ENCODE measurements at places on chromosomes 4 and X.

DNA sequence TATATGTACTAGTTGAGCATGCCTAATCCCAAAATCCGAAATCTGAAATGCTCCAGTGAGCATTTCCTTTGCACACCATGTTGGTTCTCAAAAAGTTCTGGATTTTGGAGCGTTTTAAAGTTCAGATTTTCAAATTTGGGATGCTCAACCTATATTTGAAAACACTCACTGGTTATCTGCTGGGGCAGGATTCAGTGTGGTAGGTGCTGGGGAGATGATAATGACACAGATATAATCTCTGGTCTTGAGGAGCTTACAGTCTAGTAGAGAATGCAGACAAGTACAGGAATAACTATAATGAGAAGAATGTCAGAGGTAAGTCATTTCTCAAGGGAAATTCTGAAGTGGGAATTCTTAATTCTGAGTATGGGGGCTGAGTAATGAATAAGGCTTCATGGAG is 59.4 kb upstream of the CITED1 start:
- no peak for DNase-seq

DNA sequence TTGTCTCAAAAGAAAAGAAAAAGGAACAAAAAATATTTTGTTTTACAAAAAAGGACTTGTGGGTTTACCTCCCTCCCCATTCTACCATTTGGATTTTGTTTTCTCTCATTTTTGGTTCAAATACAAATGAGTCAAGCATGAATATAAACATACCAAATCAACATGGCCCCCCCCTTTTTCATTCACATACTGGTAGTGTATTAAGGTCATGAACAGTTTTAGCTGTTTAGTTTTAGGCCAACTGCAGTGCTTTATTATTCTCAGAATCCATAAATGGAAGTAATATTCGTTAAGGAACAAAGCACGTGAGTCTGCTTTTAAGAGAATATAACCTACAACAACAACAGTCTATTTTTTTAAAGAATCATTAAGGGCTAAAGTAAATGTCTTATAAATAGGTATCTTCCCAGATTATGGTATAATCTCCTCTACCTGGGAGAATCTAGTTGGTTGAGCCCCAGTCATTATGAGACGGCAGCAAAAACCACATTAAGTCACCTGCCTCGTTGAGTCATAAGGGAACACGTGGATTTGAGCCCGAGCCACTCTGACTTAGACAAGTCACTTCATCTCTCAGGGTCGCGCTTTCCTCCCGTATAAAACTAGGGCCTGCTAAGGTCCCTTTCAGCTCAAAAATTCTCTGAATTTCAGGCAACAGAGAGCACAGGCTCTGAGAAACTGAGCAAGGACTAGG is 26.7 kb downstream of the BCLAF3 start:
- DNase-seq: no peak

DNA sequence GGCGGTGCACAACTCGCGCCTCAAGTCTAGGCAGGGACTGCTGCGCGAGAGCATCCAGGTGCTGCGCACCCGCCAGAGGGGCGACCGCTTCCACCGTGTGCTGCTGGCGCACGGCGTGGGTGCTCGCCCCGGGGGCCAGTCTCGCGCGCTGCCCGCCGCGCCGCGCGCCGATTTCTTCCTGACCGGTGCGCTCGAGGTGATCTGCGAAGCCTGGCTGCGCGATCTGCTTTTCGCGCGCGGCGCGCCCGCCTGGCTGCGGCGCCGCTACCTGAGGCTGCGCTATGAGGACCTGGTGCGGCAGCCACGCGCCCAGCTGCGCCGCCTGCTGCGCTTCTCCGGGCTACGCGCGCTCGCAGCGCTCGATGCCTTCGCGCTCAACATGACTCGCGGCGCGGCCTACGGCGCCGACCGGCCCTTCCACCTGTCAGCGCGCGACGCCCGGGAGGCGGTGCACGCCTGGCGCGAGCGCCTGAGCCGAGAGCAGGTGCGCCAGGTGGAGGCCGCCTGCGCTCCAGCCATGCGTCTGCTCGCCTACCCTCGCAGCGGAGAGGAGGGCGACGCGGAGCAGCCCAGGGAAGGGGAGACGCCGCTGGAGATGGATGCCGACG is 1.3 kb downstream of the CHST7 start:
- DNase-seq: no peak

DNA sequence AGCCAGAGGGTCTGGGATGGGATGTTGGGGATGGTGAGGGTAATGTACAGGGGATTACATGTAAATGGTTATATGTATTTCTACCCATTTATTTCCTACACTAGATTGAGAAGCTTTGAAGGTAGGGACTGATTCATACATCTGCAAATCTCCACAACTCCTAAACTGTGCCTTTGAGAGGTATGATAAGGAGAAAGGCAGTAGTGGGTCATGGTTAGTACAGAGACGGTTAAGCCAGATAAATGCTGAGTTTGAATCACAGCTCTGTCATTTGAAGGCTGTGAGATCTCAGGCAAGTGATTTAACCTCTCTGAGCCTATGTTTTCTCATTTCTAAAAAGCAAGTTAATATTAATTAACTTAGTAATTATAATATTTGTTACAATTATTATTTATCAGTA is 29.3 kb upstream of the IL21 start:
- no peak for DNase-seq
